Fibroblast of skin of left quadriceps (primary cell): ENCODE measurements at places on chromosomes 11 and 22.

- DNase-seq = no peak
Observed at GRCh38 chr11:57323167-57323854, 1.4 kb downstream of the TNKS1BP1 start.

DNA sequence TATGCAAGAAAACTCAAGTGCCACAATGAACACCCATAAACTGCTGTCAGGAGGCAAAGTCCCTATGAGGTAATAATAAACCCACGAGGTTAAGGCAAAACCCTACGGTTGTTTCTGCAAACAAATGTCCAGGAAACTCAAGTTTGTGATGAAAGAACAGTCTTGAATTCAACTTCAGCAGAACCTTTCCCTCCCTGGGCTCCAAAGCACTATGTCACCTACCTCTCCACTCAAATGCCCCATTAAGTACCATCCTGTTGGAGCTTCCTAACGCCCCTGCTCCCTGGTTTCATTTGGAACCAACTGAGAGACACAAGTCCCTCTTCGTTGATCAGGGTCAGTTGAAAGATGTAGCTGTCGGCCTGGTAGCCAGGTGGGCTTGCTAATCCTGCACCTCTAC, 2.6 kb upstream of the C11orf91 start:
- DNase-seq = no peak

DNA sequence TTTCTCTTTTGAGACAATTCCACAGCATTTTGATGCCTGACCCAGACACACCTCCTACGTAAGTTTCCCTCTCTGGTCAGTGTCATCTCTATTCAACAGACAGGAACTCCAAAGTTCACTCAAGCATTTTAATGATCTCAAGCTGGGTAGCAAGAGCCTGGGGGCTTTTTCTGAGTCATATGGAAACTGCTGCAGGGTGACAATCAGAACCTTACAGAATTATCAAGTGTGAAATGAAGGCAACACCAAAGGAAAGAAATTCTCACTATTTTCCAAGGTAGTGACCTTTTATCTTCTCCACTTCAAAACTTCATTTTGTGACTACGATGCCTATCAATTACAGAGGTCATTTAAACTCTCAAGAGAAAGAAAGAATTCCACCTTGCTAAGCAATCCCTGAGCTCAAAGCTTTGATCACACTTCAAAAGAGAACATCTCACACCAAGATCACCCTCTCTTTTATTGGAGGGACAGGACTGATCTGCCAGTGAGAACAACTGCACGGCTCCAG, 229.0 kb upstream of the ZC3H12C start:
- no peak for DNase-seq

DNA sequence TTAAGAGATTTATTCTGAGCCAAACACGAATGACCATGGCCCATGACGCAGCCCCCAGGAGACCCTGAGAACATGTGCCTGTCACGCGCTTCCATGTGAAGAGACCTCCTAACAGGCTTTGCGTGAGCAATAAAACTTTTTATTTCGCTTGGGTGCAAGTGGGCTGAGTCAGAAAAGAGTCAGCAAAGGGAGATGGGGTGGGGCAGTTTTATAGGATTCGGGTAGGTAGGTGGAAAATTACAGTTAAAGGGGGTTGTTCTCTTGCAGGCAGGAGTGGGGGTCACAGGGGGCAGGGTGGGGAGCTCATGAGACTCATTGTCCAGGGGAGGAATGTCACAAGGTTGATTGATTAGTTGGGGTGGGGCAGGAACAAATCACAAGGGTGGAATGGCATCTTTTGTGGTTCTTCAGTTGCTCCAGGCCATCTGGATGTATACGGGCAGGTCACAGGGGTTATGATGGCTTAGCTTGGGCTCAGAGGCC, 77.2 kb upstream of the FTH1 start:
- DNase-seq = no peak
